ENCODE measurements at places on chromosomes 5 and 9. TPM values are rescaled to one million over a fixed set of nuclear protein-coding genes. Genes with fewer than 3 reads are reported as not detected.

- peak; percentile 90 for DNase-seq
These were observed 15.4 kb upstream of the NPR2 start for GRCh38 chr9:35776018-35776417.

- DNase-seq = no peak
These were observed 269.5 kb downstream of the CD180 start for GRCh38 chr5:66927140-66927539.

- DNase-seq = no peak
These were observed 20.2 kb downstream of the IL7R start for GRCh38 chr5:35876922-35877321.

DNA sequence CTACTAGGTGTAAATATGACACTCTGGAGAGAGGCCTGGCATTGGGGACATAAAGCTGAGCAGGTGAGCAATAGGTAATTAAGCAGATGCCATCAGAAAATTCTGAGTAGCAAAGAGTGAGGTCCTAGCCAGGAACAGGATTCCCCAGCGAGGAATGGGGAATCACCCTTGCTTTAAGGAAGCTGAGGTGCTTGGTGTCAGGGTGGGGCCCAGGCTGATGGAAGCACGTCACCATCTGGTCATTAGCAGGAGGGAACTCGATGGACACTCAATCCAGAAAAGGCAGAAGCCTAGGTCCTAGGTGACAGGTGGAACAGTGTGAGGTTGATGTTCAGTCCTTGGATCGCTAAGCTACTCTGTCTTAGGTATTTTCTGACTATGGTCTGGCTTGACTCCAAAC lies 562.7 kb upstream of the DAP start:
- no peak for DNase-seq

Gene RECK
- 10.4 TPM for total RNA-seq

Gene OR1L4
- not detected for total RNA-seq

- no peak for DNase-seq
These were observed 50.5 kb downstream of the HACD4 start for GRCh38 chr9:20980832-20981455.

- no peak for DNase-seq
These were observed 108.4 kb upstream of the DHFR start for GRCh38 chr5:80763211-80763610.

Gene RNF183
- total RNA-seq = 3.6 TPM

Gene ANKRA2
- 22.3 TPM for total RNA-seq

GRCh38 chr5:14959399-14960119 lies 88.0 kb upstream of the ANKH start:
- DNase-seq = no peak

DNA sequence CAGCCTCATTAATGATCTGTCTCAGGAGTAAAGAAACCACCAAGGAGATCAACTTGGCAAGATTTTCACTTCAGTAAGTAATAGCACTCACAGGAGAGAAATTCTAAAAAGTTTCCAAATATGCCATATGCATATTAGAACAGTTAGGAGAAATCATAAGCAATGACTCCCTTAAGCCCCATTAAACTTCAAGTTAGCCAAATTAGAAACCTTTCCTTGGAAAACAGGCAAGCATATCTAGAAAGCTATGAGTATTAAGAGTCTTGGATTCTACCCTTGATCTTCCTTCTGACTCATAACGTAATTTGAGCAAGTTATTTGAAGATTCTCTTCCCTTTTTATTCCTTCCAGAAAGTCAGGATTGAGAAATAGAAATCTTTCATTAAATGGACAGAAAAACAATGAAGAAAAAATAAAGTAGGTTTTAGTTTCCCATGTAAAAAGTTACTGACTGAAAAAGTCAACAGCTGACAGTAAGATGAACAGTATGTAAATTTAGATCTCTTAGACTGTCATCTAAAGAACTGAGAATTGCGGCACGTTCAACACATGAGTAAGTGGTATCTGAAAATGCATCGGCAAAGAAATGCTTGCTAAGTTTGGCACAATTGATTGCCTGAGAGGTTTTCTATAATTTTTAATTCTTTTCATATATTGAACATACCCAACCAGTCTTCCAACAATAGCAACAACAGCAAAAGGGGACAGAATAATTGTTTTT lies 565.7 kb upstream of the FTMT start:
- DNase-seq = no peak

DNA sequence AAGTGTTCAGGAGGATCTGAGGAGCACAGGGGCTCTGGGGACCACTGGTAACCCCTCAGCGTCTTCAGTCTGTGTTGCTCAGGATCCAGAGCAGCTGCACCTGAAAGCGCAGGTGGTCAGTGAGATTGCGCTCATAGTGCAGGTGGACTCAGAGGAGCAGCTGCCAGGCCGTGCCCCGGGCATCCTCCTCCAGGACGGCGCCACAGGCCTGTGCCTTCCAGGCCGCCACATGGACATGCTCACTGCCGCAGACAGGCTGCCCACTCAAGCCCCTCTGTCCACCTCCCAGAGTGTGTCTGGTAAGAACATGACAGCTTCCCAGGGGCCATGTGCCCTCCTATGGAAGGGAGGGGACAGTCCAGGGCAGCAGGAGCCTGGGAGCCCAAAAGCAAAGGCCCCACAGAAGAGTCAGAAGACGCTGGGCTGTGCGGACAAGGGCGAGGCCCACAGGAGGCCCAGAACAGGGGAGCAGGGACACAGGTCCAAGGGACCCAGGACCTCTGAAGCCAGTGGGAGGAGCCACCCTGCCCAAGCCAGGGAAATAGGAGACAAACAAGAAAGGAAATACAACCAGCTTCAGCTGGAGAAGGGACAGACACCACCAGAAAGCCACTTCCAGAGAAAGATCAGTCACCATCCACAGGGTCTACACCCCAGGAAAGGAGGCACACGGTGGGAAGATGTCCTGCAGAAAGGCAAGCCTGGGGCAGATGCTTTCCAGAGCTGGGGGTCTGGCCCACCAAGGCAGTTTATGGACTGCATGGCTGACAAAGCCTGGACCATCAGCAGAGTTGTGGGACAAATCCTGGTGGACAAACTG lies 5.2 kb downstream of the SPATA31E1 start:
- no peak for DNase-seq
